T-cell (primary cell): ENCODE measurements at places on chromosomes 12 and 14. TPM values are rescaled to one million over a fixed set of nuclear protein-coding genes. Genes with fewer than 3 reads are reported as not detected.

DNA sequence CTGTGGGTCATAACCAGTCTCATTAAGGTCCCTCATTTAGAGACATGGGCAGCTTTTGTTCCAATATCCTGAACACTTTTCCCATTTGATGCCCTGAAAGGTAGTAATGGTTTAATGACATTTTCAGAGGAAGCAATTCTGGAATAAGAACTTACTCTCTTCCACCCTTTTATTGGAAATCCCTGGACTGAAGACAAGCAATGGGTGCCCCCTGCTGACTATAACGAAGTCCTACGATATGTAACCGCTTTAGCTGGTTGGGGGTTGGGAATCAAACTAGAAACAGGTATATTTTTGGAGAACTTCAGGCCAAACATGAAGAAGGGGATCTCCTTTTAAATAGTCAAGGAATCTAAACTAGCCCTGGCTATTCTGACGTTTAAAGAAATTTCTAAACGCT lies 20.5 kb downstream of the SARNP start:
- no peak for DNase-seq

The HIGD1C gene
- total RNA-seq, result not detected

- no peak for DNase-seq
Observed at GRCh38 chr12:79873201-79873600, 61.7 kb downstream of the PPP1R12A start.

The RGS6 gene
- total RNA-seq, result not detected

DNA sequence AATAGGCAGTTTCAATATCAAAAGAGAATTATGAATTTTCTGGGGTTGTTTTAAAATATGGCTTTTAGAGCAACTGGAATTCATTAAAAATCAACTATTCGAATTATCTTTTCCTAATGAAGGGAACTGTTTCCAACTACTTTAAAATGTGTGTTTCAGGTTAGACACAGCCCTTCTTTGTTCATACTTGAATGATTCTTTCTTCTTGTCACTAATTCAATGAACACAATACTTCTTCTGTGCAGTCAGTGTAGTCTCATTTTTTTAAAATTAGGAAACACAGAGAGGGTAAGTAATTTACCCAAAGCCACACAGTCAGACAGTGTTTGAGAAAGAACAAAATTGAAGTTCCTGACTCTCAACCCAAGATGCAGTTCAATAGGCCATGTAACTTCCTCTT lies 414.0 kb downstream of the CCDC91 start:
- DNase-seq, result no peak

The CLEC4C gene
- not detected for total RNA-seq

- DNase-seq, result no peak
Observed at GRCh38 chr14:106037380-106037779, 511.0 kb downstream of the TMEM121 start.

- DNase-seq, result no peak
Observed at GRCh38 chr12:49332441-49332861, 4.5 kb downstream of the C1QL4 start.

DNA sequence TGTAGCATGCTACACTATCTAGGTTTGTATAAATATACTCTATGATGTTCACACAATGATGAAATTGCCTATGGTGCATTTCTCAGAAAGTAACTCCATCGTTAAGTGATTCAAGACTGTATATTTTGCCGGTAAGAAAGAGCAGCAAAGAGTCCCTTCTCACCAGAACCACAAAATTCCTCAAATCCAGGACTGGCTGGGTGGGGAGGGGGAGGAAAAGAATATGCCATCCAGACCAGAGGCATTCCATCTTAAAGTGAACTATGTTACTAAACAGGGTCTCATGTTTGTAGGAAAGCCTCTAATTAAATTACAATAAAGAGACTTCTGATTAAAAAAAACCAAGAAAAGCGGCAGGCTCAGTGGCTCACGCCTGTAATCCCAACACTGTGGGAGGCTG lies 11.5 kb downstream of the UBE2N start:
- DNase-seq, result no peak
